ENCODE measurements at places on chromosomes 4 and X.

DNA sequence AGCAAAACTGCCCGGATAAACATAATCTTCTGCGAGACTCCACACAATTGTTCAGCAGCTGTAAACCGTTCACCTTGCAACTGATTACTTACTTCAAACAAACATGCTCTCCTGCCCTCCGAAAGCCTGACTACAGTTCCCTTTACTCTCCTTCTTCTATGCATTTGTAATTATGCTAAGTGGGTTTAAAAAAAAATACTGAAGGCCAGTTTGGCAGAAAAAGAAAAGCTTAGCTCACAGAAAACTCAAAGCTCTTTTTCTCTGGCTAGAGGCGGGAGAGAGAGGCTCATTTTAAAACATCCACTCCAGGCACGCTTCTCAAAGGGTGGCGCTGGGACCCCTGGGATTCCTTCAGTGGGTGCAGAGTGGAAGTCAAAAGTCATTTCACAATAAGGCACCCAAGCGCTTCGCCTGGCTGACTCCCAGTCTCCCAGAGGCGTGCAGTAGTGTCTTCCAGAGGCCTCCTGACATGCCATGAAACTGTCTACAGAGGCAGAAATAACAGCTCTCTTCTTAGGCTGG, 1.9 kb downstream of the DHRSX start:
- peak; percentile 37 for DNase-seq
- peak overlapping the region; percentile 86 for H3K27ac ChIP-seq
- no peaks in the 10 kb centered on the region for H3K4me1 ChIP-seq

- no peak overlapping the region for H3K27ac ChIP-seq
- no peak overlapping the region for H3K4me3 ChIP-seq
- no peaks in the 10 kb centered on the region for H3K36me3 ChIP-seq
- DNase-seq = no peak
- H3K27me3 ChIP-seq = no peaks in the 10 kb centered on the region
- H3K4me1 ChIP-seq = no peaks in the 10 kb centered on the region
These were observed 347.4 kb downstream of the BCOR start for GRCh38 chrX:39750256-39750790.

GRCh38 chrX:78650906-78651437, 8.2 kb downstream of the RTL3 start:
- H3K27me3 ChIP-seq = no peaks in the 10 kb centered on the region
- H3K36me3 ChIP-seq = no peaks in the 10 kb centered on the region
- DNase-seq = no peak
- H3K4me1 ChIP-seq = no peaks in the 10 kb centered on the region
- H3K4me3 ChIP-seq = no peak overlapping the region

GRCh38 chrX:65196758-65197360, 220.6 kb upstream of the ZC4H2 start:
- no peak overlapping the region for H3K4me3 ChIP-seq
- H3K27me3 ChIP-seq = no peaks in the 10 kb centered on the region
- peak; percentile 96 for DNase-seq
- no peaks in the 10 kb centered on the region for H3K4me1 ChIP-seq
- H3K27ac ChIP-seq = peak overlapping the region; percentile 57

DNA sequence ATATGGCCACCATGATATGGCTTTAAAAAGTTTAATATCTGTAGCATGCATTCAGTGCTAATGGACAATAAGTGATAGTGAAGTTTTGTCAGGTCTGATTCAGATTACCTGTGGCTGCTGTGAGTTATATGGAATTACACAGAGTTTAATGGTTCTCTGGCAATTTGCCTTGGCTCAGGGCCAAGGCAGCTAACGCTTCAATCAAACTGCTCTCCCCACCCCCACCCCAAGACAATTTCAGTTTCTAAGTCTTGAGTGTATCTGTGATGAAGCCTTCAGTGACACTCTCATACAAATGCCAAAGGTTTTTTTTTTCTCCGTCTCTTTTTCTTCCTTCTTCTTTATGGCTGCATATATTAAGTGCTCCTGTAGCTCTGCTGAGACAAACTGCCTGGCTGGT, 106.6 kb downstream of the SHROOM4 start:
- no peak overlapping the region for H3K4me3 ChIP-seq
- no peaks in the 10 kb centered on the region for H3K27me3 ChIP-seq
- H3K36me3 ChIP-seq = no peaks in the 10 kb centered on the region
- peaks cover 2% of the 10 kb centered on the region for H3K4me1 ChIP-seq
- no peak for DNase-seq
- H3K27ac ChIP-seq = no peak overlapping the region

- H3K4me1 ChIP-seq = peaks cover 4% of the 10 kb centered on the region
- H3K27me3 ChIP-seq = no peaks in the 10 kb centered on the region
- no peaks in the 10 kb centered on the region for H3K36me3 ChIP-seq
- no peak overlapping the region for H3K27ac ChIP-seq
- DNase-seq = peak; percentile 42
These were observed 751 bp upstream of the RGS12 start for GRCh38 chr4:3291969-3292570.

GRCh38 chr4:7569810-7570783, 135.4 kb upstream of the PSAPL1 start:
- H3K4me3 ChIP-seq = no peak overlapping the region
- H3K36me3 ChIP-seq = no peaks in the 10 kb centered on the region
- DNase-seq = no peak
- H3K4me1 ChIP-seq = no peaks in the 10 kb centered on the region
- H3K27me3 ChIP-seq = no peaks in the 10 kb centered on the region
- no peak overlapping the region for H3K27ac ChIP-seq

- no peaks in the 10 kb centered on the region for H3K4me1 ChIP-seq
- no peaks in the 10 kb centered on the region for H3K36me3 ChIP-seq
- H3K4me3 ChIP-seq = no peak overlapping the region
- DNase-seq = no peak
- no peaks in the 10 kb centered on the region for H3K27me3 ChIP-seq
These were observed 102.6 kb upstream of the C1GALT1C1 start for GRCh38 chrX:120732461-120732860.

DNA sequence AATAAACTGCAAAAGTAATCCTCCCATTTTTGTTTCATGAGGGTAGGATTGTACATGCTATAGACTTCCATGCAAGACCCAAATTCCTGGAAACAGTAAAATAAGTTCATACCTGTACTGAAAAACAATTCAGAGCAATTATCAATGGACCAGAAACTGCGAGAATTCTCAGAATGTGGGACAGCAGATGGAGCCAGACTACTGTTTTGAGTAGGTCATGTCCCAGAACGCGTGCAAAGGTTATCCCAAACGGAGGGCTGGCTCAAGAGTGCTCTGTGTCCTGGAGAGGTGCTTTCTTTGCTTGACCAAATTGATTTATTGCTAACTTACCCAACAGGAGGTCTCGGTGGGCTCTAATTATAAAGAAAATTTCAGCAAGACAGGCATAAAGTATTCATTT, 1.7 kb upstream of the MAGEH1 start:
- DNase-seq = peak; percentile 10
- no peaks in the 10 kb centered on the region for H3K36me3 ChIP-seq
- H3K27me3 ChIP-seq = no peaks in the 10 kb centered on the region
- H3K27ac ChIP-seq = no peak overlapping the region

DNA sequence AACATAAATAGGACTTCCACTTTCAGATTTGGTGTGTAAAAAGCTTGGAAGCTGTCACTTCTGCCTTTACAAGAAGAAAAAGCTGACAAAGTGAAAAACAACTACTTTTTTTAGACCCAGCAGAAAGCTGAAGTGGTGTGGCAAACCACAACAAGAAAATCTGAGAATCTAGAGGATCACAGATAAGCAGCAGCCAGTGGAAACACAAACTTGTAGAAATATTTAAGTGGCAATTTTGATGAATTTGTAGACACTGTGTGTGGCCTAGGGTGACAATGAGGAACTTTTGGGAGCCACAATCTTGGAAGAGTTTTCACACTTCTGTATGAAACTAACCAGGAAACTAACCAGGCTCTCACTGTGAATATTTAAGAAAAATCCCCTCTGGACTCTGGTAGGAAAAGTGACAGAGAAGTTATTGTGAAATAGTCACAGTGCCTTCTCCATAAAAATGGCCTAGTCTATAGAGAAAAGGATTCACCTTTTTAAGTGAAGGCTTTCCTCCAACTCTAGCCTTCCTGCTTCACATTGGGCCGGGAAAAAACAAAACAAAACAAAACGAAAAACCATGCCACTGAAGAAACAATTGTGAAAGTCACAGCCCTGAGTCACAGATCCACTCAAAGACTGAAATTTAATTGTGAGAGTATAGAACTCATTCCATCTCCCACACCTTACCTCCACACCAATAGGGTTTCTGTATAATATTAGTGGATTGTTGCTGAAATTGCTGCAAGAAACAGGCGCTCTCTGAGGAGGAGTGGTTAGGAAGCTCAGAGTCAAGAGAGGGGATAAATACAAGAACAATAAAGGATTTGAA, 26.7 kb upstream of the GUCY1A1 start:
- no peak for DNase-seq
- H3K27ac ChIP-seq = no peak overlapping the region
- no peaks in the 10 kb centered on the region for H3K36me3 ChIP-seq
- no peaks in the 10 kb centered on the region for H3K4me1 ChIP-seq
- H3K27me3 ChIP-seq = no peaks in the 10 kb centered on the region
- H3K4me3 ChIP-seq = no peak overlapping the region

GRCh38 chrX:24145303-24146186, 4.0 kb upstream of the ZFX start:
- no peak for DNase-seq
- no peak overlapping the region for H3K4me3 ChIP-seq
- H3K36me3 ChIP-seq = no peaks in the 10 kb centered on the region
- H3K27ac ChIP-seq = no peak overlapping the region

GRCh38 chr4:109441862-109442458, 8.3 kb downstream of the SEC24B start:
- peaks cover 2% of the 10 kb centered on the region for H3K36me3 ChIP-seq
- H3K27ac ChIP-seq = no peak overlapping the region
- no peak for DNase-seq
- H3K27me3 ChIP-seq = no peaks in the 10 kb centered on the region
- H3K4me3 ChIP-seq = no peak overlapping the region
- peaks cover under 1% of the 10 kb centered on the region for H3K4me1 ChIP-seq

DNA sequence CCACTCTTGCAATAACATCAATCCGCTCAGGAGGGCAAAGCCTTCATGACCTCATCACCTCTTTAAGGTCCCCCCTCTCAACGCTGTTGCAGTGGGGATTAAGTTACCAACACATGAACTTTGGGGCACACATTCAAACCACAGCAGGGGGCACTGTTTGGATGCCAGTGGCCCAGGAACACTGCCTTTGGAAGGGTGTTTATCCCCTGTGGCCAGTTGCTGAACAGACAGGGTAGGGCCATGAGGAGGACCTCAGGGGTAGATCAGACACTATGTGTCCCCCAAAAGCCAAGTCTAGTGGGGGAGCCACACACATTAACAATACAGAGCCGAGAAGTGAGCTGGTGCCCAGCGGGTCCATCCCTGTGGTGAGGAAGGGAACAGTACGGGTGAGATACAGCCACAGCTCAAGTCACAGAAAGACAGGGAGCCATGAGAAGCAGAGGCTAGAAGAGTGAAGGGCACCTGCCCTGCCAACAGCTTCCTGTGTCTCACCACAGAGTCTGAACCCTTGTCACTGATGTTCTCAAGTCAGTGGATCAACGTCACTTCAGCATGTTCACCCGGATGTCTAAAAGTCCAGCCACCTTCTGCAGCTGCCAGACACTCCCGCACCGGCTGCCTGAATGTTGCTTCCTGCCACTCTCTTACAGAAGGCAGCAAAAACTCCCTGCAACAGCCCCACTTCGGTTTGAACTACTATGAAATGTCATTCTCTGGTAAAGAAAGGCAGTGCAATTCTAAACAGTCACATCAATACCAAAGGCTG, 19.9 kb upstream of the MXD4 start:
- no peak for DNase-seq
- no peaks in the 10 kb centered on the region for H3K36me3 ChIP-seq
- no peaks in the 10 kb centered on the region for H3K4me1 ChIP-seq
- H3K27me3 ChIP-seq = no peaks in the 10 kb centered on the region
- no peak overlapping the region for H3K4me3 ChIP-seq
- no peak overlapping the region for H3K27ac ChIP-seq

GRCh38 chr4:47749060-47749459, 88.8 kb downstream of the CORIN start:
- H3K36me3 ChIP-seq = no peaks in the 10 kb centered on the region
- DNase-seq = no peak
- no peaks in the 10 kb centered on the region for H3K27me3 ChIP-seq
- H3K27ac ChIP-seq = no peak overlapping the region
- no peaks in the 10 kb centered on the region for H3K4me1 ChIP-seq

DNA sequence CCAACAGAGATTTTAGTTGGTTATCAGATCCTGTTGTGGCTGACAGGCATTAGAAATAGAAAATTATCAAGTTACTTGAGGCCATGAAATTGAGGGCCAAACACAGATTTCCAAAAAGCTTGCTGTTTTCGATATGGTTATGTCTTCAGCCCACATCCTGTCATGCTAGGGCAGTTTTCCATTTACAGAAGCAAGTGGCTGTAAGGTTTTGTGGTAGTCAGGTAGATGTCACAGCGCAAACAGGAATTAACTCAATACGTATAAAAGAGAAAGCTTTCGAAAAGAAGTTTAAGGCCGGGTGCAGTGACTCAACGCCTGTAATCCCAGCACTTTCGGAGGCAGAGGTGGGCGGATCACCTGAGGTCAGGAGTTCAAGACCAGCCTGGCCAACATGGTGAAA, 104.6 kb downstream of the DMD start:
- H3K27ac ChIP-seq = no peak overlapping the region
- no peaks in the 10 kb centered on the region for H3K4me1 ChIP-seq
- H3K4me3 ChIP-seq = no peak overlapping the region

- no peaks in the 10 kb centered on the region for H3K4me1 ChIP-seq
- H3K27me3 ChIP-seq = no peaks in the 10 kb centered on the region
- H3K36me3 ChIP-seq = no peaks in the 10 kb centered on the region
- peak; percentile 56 for DNase-seq
These were observed 7.9 kb downstream of the CXCL6 start for GRCh38 chr4:73844345-73844744.

DNA sequence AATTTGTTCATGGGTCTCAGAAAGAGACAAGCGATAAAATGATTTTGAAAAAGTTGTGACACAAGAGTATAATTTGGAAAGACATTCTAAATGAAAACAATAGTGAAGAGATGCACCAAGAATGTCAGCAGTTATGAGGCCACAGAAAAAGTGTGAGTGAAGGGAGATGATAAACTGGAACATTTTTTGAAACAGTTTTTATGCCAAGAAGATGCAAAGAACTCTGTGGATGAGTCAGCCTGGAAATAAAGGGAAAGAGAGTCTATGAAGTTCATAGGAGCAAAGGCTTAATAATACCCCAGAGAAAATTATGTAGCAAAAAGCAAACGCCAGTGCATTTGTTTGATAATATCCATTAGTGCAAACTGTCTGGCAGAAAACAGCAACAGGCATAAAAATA, 188.4 kb upstream of the TBC1D9 start:
- no peaks in the 10 kb centered on the region for H3K27me3 ChIP-seq
- DNase-seq = no peak
- no peak overlapping the region for H3K4me3 ChIP-seq
- H3K4me1 ChIP-seq = no peaks in the 10 kb centered on the region

- no peaks in the 10 kb centered on the region for H3K36me3 ChIP-seq
- DNase-seq = peak; percentile 84
- no peak overlapping the region for H3K27ac ChIP-seq
- no peaks in the 10 kb centered on the region for H3K27me3 ChIP-seq
These were observed 315.8 kb downstream of the STIM2 start for GRCh38 chr4:27176400-27176799.

GRCh38 chr4:6999172-7000086, 43.7 kb upstream of the TADA2B start:
- DNase-seq = peak; percentile 56
- H3K36me3 ChIP-seq = peaks cover 20% of the 10 kb centered on the region
- no peak overlapping the region for H3K27ac ChIP-seq
- no peak overlapping the region for H3K4me3 ChIP-seq
- no peaks in the 10 kb centered on the region for H3K27me3 ChIP-seq
- H3K4me1 ChIP-seq = no peaks in the 10 kb centered on the region
